ENCODE measurements at places on chromosomes 13 and 19.

- DNase-seq = no peak
Measured at GRCh38 chr19:41226053-41226873, 7.2 kb downstream of the AXL start.

DNA sequence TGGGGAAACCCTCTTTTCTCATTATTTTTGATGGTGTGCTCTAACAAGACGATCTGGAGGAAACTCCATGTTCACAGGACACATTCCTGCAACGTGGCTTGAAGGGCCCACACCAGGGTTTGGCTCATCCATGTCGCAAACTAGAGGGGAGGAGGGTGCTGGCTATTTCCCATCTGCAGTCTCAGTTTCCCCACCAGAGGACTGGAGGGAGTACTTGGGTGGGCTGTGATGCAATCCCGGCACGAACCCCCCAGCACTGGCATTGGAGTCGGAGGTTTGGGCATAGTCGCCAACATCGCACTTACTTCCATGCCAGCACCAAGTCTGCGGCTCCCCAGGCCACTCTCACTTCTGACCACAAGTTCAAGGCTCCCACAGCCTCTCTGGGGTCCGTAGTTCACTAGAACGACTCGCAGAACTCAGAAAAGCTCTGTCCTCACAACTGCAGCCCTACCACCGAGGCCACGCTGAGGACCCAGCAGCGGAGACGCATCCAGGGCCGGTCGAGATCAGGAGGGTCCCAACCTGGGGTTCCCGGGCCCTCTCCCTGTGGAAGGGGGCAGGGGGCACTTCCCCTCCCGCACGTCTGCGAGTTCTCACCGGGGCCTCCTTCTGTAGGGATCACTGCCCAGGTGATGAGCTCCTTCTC, 165.6 kb upstream of the SOX1 start:
- DNase-seq = no peak

DNA sequence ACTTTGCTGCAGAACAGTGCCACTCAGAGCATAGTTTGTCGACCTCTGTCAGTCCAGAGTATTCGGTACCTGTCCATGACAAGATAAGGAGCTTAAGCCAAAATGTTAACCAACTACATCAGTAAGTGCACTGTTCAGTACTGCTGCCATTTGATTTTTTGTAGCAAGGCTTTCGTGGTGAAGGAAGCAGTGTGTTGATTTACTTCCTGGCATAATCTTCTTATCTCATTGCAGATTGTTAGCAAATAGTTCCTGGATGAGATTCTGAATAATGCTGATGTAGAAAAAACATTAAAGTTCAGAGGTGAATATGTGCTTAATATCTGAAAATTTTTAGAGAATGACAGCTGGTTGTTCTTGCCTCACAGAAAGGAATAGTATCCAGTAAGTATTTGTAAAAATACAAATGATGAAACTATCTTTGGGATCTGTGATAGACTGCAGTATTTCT, 85.7 kb downstream of the LRRC63 start:
- DNase-seq = no peak

DNA sequence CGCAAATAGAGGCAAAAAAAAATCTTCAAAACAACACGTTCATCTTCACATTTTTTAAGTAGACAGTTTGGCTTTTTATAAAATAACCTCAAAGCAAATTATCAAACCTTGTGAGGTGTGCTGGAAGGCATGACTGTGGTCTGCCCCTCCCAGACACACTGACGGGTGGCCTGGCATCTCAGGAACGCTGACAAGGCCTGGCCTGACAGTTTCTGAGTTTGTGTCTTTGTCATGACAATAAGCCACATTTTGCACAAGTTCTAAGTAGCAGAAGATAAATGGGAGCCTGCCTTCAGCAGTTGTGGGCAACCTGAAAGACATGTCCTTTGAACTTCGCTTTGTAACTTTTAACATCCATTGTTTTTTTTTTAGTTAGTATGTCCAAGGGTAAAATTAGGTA, 38.5 kb downstream of the SOX21 start:
- DNase-seq = no peak

- no peak for DNase-seq
Measured at GRCh38 chr19:53183146-53183764, 9.9 kb downstream of the ZNF665 start.

DNA sequence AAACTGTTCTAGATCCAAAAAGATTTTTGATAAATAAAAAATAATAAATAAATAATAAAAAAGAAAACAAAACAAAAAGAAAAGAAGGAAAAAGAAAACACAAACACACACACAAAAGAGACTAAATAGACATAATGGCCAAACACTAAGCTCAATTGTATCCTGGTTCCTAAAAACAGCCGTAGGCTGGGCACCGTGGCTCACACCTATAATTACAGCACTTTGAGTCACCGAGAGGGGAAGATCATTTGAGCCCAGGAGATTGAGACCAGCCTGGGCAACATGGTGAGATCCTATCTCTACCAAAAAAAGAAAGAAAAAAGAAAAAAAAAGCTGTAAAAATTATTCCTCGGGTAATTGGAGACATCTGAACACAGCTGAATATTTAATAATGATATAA, 8.9 kb downstream of the ETHE1 start:
- DNase-seq = no peak

- no peak for DNase-seq
Measured at GRCh38 chr13:48750588-48751383, 97.1 kb downstream of the CYSLTR2 start.

DNA sequence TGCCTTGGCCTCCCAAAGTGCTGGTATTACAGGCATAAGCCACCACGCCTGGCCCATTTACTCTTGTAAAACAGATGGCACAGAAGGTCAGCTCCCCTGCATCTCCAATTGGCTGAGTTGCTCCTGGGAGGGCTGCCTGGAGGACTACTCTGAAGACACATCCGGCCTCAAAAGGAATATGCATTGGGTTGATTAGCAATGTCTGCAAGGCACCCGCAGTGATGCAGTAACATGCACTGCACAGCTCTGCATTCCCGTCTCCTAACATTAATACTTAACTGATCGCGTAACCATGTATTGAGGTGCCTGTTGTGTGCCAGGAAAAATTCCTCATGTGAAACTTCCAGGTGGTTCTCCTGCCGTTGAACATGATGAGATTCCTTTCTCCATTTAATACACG, 5.0 kb downstream of the ELAVL3 start:
- no peak for DNase-seq

GRCh38 chr13:24678151-24678550, 2.1 kb upstream of the ATP12A start:
- no peak for DNase-seq

DNA sequence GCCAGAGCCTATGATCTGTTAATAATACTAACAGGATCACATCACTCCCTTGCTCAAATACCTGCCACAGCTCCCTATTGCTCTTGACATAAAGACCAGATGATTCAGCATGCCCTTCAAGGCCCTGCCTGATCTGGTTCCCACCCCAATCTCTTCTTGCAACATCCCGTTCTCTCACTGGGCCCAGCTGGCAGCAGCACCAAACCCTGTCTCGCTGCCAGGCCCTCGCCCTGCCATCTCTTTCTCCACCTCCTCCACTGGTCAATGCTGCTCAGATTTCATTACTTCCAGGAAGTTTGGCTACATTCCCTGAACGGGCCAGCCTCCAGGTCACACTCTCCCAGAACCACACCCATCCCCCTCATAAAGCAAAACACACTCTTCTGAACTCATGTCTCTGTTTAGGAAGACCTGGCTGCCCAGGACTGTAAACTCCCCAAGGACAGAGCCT, 8.6 kb upstream of the BCAT2 start:
- DNase-seq = no peak

GRCh38 chr19:19139876-19140229, 1.6 kb upstream of the TMEM161A start:
- DNase-seq = no peak

- peak; percentile 95 for DNase-seq
Measured at GRCh38 chr19:907183-907853, 5.7 kb downstream of the R3HDM4 start.

- DNase-seq = peak; percentile 39
Measured at GRCh38 chr19:7505682-7506384, 10.1 kb upstream of the ZNF358 start.

- DNase-seq = no peak
Measured at GRCh38 chr19:19595171-19595701, 23.3 kb downstream of the PBX4 start.

- no peak for DNase-seq
Measured at GRCh38 chr13:93878675-93879074, 600.8 kb downstream of the DCT start.

- DNase-seq = no peak
Measured at GRCh38 chr19:38152461-38153379, 71.3 kb downstream of the DPF1 start.

- no peak for DNase-seq
Measured at GRCh38 chr13:66996503-66996902, 233.6 kb downstream of the PCDH9 start.

DNA sequence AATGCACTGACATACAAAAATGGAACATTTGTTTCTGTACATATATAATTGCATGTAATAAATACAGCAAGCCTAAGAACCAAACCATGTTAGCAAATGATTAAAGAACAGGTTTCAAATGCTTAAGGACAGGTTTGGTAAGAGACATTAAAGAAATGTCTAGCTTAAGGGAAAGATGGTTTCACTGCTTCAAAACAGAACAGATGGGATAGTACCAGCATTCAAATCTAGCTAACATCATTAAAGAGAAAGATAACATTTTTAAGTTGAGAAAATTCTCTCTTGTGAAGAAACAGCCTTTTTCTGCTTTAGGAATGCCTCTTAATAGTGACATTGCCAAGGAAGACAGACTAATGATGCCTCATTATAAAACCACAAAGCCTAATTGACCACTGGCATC, 52.5 kb upstream of the DOCK9 start:
- DNase-seq = no peak

DNA sequence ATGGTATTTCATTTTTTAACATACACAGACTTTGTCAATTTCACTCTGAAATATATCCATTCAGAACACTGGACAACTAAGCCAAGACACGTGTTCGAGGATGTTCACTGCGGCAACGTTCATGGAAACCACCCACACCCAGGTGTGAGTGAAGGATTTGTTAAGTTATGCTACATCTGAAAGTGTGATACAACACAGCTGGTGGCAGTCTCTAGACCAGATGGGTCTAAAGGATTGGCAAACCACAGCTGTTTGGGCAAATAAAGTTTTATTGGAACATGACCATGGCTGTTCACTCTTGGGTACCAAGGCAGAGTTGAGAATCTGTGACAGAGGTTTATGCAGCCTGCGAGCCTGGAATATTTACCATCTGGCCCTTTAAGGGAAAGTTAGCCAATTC, 12.0 kb downstream of the SLC7A9 start:
- no peak for DNase-seq

- no peak for DNase-seq
Measured at GRCh38 chr19:29714371-29714952, 599 bp downstream of the C19orf12 start.

DNA sequence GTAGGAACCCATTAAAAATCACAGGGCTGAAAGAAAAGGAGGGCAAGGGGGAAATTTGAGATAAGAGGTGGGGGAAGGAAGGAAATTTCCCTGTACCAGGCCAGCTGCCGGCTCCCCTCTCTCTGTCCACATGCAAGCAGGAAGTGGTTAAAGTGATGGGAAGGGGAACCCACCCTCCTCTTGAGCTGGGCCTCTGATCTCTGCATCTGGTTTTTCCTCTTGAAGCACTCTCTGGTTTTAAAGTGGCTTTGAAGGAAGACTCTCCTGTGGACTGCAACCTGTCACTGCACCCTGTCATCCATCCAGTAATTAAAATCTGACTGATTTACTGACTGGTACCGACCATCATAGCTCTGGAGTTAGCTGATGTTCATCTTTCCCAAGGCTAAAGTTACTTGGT, 239.6 kb downstream of the TSHZ3 start:
- DNase-seq = no peak

DNA sequence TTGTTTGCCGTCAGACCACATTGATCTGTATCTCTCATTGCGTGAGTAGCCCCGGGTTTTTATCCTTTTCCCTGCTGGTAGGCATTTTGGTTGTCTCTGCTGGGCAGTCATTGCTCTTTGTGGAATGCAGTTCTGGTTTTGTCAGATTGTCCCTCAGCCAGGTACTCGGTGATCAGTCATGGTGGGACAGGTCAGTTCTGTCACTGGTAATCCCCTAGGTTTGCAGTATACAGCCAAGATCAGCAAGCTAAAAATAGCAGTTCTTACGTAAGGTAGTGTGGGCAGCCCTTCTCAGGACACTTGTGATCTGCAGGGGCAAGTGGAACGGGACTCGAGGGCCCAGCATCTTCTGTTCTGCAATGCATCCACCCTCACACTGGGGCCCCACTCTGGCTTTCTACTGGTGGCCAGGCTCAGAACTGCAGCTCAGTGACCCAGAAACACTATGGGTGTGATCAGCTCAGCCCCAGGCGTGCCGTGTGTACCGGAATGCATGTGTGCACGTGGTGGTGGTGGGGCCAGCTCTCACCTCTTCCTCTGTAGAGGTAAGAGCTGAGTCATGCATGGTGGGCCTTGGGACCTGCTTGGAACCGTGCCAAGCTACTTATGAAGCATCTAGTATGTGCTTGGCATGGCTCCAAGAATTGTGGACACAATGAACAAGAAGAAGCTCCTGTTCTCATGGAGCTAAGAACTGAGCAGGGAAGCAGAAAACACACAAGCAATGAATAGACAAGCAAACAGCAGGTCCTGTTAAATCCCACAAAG, 6.3 kb downstream of the PLEKHF1 start:
- peak; percentile 70 for DNase-seq

DNA sequence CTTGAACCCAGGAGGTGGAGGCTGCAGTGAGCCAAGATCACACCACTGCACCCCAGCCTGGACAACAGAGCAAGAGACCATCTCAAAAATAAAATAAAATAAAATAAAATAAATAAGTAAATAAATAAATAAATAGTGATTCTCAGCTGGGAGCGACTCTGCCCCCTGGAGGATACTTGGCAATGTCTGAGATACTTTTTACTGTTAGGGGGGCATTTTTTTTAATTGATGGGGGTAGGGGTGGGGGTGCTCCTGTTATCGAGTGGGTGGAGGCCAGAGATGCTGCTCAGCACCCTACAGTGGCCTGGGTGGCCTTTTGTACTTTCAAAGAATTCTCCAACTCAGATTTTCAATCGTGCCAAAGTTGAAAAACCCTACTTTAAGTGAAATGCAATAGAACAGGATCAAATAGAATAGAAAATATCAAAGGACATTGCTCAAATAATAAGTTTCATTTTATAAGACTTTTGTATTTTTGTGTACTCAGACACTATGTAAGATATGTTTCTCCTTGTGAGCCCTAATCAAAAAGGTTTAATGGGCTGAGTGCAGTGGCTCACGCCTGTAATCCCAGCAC, 7.1 kb upstream of the CLPP start:
- no peak for DNase-seq

DNA sequence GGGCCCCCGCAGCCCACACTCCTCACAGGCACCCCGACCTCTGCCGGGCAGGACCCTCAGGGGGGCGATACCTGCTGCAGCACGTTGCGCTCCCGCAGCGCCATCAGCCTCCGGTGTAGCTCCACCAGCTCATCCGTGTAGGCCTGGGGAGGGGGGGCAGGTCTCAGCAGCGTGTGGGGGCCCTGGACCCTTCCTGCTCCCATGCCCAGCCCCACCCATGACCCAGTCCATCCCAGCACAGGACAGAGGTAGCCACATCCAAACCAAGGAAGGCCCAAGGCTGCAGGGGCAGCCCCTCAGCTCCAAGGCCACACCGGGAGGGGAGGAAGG, 66.5 kb downstream of the MLLT1 start:
- DNase-seq = no peak

Data from hematopoietic multipotent progenitor cell (in vitro differentiated cells).